ENCODE measurements at places on chromosomes 7 and 10.

- DNase-seq, result no peak
These were observed 95.5 kb downstream of the OAT start for GRCh38 chr10:124323111-124323725.

- DNase-seq, result no peak
These were observed 134.4 kb upstream of the LYZL2 start for GRCh38 chr10:30763918-30764317.

GRCh38 chr10:33260403-33261149 is 73.9 kb downstream of the NRP1 start:
- no peak for DNase-seq

GRCh38 chr7:17971411-17971810 is 31.1 kb upstream of the SNX13 start:
- DNase-seq, result no peak

- DNase-seq, result no peak
These were observed 937.1 kb downstream of the REEP3 start for GRCh38 chr10:64458306-64458705.

GRCh38 chr7:34307540-34307939 is 350.5 kb upstream of the NPSR1 start:
- no peak for DNase-seq

GRCh38 chr7:120303105-120303504 is 30.1 kb downstream of the KCND2 start:
- DNase-seq, result no peak

DNA sequence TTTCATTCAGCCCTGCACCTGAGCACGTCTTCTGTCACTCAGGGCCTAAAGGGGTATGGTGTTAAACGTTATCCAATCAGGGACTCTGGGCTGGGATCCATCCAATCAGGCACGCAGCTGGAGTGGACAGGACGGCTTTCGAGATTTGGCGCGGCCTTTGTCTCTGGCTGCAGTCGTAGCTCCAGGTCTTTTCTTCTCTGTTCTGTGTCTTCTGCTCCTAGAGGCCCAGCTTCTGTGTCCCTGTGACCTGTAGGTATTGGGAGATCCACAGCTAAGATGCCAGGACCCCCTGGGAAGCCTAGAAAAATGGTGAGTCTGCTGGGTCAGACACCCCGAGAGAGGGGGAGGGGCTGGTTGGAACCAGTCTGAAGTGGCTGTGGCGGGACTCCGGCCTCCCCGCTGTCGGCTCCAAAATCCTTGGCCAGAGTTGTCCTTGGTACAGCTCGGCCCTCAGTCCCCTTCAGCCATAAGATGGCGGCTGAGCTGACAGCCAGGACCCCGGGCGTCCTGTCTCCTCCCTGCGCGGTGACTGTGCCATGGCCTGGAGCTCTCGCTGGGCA is 11.7 kb upstream of the ZNF680 start:
- no peak for DNase-seq

Measured in esophagus squamous epithelium (tissue), 5 donors.